ENCODE measurements at places on chromosomes 11 and 22.

DNA sequence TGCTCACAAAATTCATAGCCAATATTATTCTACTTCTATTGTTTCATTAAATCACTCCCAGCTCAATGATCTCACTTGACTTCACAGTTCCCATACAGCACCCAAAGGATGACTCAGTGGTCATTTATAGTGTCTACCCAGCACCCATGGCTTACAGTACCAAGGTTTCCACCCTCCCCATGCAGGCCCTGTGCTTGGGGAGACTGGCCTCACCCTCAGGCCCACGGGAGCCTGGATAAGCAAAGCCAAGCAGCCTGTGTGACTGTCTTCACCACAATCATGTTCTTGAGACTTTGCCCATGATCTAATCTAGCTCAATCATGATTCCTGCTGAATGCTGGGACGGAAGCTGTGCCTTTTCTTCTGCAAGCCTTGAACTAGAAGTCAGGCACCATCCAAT, 97.6 kb downstream of the SLC36A4 start:
- DNase-seq: no peak

- no peak for DNase-seq
Measured at GRCh38 chr22:25395468-25395867, 169.0 kb upstream of the GRK3 start.

DNA sequence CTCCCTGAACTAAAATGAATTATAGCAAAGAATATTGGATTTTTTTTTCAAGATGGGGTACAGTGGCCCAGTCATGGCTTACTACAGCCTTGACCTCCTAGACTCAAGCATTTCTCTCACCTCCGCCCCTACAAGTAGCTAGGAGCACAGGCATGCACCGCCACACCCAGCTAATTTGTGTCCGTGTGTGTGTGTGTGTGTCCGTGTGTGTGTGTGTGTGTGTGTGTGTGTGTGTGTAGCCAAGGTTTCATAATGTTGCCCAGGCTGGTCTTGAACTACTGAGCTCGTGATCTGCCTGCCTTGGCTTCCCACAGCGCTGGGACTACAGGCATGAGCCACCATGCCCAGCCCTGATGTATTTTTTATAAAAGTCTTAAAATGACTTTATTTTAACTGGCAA, 12.6 kb downstream of the THYN1 start:
- DNase-seq: no peak

DNA sequence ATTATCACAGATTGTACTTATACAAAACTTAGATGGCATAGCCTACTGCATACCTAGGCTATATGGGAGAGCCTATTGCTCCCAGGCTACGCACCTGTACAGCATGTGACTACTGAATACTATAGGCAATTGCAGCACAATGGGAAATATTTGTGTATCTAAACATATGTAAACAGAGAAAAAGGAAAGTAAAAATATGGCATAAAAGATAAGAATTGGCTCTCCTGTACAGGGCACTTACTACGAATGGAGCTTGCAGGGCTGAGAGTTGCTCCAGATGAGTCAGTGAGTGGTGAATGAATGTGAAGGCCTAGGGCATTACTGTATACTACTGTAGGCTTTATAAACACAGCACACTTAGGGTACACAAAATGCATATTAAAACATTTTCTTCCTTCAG, 13.2 kb downstream of the APOL6 start:
- DNase-seq: no peak

DNA sequence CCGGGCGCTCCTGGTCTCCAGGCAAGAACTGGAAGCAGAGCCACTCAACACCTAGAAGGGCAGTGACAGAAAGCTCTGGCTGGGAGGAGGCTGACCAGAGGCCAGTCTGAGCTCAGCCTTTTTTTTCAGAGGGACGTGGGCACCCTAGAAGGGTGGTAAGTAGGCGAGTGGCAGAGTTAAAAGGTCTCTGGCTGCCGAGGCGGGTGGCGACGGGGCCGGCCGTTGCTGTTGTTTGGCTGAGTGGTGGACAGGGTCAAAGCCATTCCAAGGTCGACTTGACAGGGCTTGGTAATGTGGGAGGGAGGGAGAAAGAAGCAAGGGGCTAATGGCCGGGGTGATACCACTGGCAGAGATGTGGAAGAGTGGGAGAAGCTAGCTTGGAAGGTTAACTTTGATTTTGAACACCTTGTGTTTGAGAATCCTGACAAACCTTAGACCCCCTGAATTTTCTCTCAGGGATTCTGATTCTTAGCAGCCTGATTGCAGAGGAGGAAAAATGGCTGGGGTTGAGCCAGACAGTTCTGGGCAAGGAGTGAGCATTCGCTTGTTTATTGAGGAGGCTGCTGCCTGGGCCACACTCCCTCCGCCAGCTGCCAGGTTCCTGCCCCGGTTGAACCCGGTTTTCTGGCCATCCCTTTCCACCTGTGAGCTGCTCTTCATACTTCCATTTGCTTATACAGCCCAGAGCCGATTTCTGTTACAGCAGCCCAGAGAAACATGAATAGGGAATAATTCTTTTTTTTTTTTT, 868 bp upstream of the SYCE3 start:
- DNase-seq: no peak

DNA sequence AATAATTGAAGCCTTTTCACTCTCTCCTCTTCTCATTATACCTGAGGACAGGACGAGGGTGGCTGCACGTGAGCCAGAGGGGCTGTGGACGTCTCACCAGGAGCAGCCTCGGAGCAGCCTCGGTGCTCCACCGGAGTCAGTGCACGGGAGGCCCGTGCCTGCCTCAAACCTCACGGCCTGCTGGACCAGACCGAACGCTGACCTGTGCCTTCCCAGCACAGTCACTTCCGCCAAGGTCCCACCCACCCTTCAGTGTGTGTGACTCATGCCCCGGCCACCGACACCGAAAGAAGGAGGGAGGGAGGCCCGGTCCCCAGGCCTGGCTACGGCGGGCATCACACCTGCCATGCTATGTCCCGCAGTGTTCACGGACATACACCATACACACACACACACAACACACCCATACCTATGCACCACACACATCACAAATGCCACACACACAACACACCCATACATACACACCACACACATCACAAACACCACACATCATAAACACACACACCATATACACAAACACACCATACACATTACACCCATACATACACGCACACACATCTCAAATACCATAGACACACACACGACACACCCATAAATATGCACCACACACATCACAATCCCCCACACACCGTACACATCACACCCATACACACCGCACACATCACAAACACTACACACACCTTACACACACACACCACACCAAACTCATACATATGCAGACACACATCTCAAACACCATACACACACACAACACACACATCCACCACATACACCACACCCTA, 1506.5 kb downstream of the TBC1D22A start:
- DNase-seq: no peak

DNA sequence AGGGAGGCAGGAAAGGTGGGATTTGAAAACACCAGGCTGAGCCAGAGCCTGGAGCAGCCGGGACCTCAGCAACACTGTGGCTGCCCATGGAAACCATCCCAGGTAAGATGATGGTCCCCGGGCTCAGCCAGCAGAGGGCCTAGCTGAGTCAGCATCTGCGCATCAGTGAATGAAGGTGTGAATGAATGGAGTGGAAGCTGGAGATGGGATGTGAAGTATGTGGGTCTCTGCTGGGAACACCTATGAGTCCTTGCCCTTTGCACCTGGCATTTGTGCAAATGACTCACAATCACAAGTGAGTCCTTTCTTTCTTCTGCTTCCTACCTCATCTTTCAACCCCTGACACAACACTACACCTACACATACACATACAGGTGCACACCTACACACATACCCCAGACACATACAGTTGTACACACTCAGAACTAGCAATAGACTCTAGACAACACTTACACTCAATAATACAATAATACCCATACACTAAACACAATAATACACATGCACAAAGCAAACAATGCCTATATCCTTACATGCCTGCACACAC, 62.8 kb upstream of the PRDM11 start:
- DNase-seq: no peak

DNA sequence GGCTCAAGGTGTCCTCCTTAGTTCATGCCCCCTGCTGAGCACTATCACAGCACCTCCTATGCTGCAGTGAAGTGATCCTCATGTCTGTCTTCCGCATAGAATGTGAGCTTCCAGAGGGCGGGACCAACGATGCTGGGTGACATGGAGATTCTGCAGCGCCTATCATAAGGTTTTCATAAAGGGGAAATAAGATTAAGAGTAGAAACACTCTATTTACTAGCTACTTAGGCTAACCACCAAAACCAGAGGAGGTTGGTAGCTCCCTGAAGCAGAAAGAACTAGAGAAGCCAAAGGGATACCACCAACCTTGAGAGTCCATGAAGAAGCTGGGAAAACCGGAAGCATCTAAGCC, 39.3 kb upstream of the POU2AF1 start:
- DNase-seq: no peak

- no peak for DNase-seq
Measured at GRCh38 chr11:63866211-63866610, 27.3 kb downstream of the MARK2 start.

GRCh38 chr11:1747753-1748635, 2.4 kb downstream of the IFITM10 start:
- DNase-seq: no peak

- no peak for DNase-seq
Measured at GRCh38 chr22:37514526-37515051, 4.6 kb downstream of the CARD10 start.

DNA sequence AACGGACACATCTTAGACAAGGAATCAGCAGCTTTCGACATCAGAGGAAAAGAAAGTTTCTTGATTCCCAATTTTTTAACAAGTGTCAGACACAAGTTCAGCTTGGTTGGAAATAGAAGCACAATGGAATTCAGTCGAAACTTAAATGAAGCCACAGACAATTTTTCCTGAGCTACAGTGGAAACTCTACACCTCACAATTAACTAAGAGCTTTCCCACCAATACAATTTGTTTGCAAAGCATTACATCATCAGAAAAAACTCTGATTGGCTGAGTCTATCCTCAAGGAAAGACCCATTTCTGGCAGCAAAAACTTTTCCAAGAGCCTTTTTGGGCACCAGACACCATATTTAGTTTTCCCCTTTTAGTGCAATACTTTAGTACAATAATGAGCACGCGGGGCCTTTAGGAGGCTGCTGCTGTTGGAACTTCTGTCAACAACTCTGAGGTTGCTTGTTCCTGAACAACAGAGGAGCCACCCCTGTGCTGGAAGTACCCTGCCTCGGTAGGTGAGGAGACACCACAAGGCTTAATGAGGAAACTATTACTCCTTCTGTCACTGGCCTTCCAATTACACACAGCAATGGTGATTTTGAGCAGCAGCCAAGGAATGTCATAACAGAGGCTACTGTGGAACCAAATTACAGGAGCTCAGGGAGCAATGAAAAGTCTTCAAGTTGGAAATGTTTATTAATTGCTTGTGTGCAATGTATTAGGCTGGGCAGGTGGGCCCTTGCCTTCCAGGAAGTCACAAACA, 61.9 kb upstream of the BARX2 start:
- no peak for DNase-seq

DNA sequence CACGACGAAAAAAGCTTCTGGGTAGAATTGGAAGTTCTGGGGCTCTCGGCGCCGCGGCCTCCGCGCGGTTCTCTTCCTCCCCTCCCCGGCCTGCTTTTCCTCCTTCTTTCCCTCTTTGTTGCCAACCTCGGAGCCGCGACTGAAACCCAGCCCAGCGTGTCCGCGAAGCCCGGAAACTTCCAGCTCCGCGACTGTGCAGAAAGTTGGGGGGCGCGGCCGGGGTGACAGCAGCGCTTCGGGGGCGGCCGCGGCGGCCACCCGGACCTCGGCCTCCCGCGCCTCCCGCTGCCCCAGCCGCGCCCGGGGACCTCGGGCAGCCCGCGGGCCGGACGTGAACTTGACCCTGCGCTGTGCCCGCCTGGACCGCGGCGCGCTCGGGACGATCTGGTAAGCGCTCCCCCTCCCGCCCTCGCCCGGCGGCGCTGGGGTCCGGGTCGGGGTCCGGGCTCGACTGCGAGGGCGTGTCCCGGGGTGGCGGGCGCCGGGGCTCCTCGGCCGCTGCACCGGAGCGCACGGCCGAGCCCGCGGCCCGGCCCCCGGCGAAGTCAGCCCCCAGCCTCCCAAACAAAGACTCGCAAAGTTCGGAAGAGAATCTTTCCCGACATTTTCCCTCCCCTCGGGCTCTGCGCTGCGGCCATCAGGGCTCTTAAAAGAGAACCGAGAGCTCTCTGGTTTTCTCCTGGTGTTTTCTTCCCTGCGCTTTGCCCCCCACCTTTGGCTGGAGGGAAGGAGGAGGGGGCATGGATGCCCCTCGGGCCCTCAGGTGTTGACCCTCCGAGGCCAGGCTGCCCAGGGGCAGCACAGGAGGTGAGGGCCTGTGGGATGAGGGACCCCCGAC, 67.9 kb upstream of the WNT7B start:
- DNase-seq: no peak

- no peak for DNase-seq
Measured at GRCh38 chr11:10604340-10604748, 35.9 kb upstream of the LYVE1 start.

DNA sequence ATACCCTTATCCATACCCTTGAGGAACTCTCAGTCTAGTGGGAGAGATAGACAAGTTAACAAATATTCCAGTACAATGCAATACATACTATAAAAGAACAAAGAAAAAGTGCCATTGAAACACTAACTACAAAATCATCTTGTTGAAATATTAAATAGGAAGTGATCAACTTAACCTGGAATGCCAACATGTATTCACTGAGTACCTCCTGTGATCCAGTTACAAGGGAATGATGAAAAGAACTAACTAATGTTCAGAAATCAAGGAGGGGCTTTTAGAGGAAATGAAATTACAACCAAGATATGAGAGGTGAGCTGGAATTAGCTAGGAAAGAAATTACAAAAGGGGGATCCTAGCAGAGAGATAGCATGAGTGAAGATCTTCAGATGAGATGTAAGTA, 6.2 kb upstream of the FIBIN start:
- DNase-seq: no peak

GRCh38 chr22:50145721-50146438, 24.7 kb upstream of the PANX2 start:
- no peak for DNase-seq

- DNase-seq: no peak
Measured at GRCh38 chr11:69661413-69661715, 13.8 kb downstream of the LTO1 start.

DNA sequence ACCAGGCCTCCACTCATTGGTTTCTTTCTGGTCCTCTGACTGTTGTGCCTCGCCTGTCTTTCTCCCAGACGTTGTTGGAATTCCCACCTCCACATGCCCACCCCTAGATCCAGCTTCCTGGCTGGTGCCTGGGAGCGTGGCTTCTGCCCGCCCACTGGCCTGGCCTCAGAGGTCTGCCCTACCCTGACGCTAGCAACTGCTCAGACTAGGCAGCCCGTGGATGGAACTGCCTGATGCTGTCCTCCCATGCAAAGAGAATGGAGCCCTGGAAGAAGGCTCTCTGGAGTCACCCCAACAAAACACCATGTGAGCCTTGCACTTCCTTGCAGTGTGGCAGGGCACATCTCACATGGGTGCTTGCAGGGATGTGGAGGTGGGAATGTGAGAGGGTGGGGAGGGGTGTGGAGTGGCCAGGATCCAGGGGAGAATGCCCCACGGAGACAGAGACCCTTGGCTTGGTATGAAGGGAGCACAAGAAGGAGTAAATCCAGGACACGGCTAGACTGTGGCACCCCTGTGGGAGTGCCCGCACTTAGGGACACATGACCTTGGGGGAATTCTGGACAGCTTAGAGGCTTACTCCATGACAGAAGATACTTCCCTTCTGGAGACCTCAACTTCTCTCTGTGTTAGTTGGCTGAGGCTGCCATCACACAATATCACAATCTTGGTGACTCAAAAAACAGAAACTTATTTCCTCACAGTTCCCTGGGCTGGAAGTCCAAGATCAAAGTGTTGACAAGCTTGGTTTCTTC, 22.5 kb upstream of the ADA2 start:
- no peak for DNase-seq
